IPS DF 6.9 (cell line): ENCODE measurements at places on chromosomes 3 and 15.

DNA sequence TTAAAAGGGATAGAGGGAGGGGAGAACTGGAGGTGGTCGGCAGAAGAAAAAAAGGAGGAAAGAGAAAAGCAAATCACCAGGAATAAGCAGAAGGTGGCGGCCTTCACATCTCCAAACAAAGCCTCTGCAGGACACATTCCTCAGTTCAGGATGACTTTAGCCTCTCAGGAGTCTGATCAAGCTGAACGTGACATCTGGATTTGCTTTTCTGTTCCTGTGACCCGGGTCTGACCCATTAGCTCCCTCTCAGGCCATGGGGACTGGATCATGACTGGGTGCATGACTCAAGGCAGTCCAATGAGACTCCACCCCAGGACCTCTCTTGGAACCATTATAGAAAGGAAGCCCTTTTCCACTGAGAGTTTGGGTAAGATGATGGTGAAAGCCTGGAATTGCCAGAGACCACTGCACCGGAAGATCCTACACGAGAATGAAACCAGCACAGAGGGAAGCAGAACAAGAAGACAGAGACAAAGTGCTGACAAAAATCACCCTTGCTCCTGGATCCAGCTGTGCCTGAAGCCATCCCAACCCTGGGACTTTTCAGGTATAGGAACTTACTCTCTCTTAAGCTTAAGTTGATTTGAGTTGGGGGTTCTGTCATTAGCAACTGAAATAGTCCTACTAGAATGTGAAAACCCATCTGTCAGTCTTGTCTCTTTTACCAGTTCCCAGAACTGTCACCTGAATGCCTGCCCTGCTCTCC, 45.4 kb upstream of the RAD18 start:
- no peak overlapping the region for H3K4me3 ChIP-seq
- H3K36me3 ChIP-seq = peaks cover 3% of the 10 kb centered on the region; the same call in 1 of the 2 replicates
- no peaks in the 10 kb centered on the region for H3K27me3 ChIP-seq

DNA sequence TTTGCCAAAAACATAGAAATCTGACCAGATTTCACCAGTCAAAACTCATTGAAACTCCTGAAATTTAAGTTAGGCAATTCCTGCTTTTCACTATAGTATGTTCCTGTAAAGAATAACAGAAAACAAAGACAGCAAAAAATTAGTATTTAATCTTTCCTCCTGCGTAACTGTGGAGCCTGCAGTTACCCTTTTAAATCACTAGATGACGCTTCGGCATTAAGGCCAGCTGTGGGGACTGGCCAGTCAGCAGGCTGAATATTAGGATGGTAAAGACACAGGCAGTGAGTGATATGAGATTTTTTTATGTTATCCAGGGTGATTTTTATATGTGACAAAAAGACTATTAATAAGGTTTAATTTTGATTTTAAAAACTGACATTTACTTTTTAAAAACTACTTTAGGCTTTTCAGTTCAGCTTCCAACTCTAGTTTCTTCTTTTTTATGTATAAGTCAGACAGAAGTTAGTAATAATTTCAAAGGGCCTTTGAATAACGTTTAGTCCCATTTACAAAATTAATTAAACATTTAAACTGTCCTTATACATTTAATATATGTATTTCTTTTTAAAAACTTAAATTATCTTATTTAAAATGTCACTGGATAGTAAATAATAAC, 165.1 kb downstream of the PPM1L start:
- H3K27ac ChIP-seq = no peak overlapping the region
- H3K27me3 ChIP-seq = no peaks in the 10 kb centered on the region
- no peaks in the 10 kb centered on the region for H3K4me1 ChIP-seq
- H3K36me3 ChIP-seq = no peaks in the 10 kb centered on the region
- no peak overlapping the region for H3K4me3 ChIP-seq

- H3K27me3 ChIP-seq = no peaks in the 10 kb centered on the region
- no peak overlapping the region for H3K4me3 ChIP-seq
- no peak overlapping the region for H3K27ac ChIP-seq
- H3K36me3 ChIP-seq = no peaks in the 10 kb centered on the region
Measured at GRCh38 chr3:42689421-42690014, 4.2 kb downstream of the KLHL40 start.

DNA sequence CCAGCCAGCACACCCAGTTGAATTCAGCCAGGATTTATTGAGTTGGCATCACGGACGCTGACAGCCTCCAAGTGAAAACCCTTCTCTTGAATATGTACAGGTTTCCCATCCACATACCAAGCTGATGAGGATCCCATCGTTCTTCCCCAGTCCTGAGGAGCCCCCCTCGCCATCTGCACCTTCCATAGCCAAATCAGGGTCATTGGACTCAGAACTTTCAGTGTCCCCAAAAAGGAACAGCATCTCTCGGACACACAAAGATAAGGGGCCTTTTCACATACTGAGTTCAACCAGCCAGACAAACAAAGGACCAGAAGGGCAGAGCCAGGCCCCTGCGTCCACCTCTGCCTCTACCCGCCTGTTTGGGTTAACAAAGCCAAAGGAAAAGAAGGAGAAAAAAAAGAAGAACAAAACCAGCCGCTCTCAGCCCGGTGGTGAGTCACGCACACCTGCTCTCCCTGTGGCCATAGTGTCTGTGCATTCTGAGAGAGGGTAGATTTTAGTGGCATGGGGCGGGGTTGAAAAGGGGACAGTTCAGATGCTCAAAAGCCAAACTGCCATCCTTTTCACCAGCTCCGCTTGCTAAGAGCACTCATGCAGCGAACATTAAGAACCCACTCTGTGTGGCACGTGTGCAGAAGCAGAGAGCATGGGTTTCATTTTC, 51.2 kb downstream of the KLHL25 start:
- H3K27ac ChIP-seq = no peak overlapping the region
- H3K4me1 ChIP-seq = peaks cover 3% of the 10 kb centered on the region; the same call in 1 of the 2 replicates
- H3K27me3 ChIP-seq = no peaks in the 10 kb centered on the region

GRCh38 chr3:194989241-194989640, 281.7 kb downstream of the XXYLT1 start:
- peaks cover 2% of the 10 kb centered on the region; the same call in 1 of the 2 replicates for H3K4me1 ChIP-seq
- DNase-seq = no peak
- H3K36me3 ChIP-seq = no peaks in the 10 kb centered on the region
- H3K27me3 ChIP-seq = no peaks in the 10 kb centered on the region

- H3K27ac ChIP-seq = no peak overlapping the region
- no peaks in the 10 kb centered on the region for H3K36me3 ChIP-seq
- H3K4me3 ChIP-seq = no peak overlapping the region
- H3K27me3 ChIP-seq = no peaks in the 10 kb centered on the region
- H3K4me1 ChIP-seq = no peaks in the 10 kb centered on the region; the same call in 1 of the 2 replicates
Measured at GRCh38 chr15:79475306-79475705, 43.2 kb downstream of the MINAR1 start.

DNA sequence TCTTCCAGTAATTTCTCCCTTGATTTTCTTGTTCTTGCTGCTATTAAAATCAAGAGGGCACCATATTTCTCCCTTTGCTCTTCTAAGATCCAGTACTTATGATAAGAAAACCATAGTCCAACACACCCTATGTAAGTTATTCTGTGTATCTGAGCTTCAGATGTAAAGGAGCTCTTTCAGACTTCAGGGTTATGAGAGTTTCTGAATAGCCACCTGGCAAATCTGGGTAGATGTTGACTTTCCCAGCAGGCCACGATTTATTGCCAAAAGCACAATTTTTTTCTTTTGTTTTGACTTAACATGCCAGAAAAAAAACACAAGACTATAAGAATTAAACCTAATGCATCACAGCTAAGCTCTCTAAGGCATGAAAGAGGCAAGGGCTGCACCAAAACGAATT, 1045.0 kb downstream of the FHIT start:
- no peaks in the 10 kb centered on the region for H3K36me3 ChIP-seq
- no peak overlapping the region for H3K4me3 ChIP-seq
- no peak for DNase-seq
- H3K4me1 ChIP-seq = no peaks in the 10 kb centered on the region
- H3K27ac ChIP-seq = no peak overlapping the region
- H3K27me3 ChIP-seq = no peaks in the 10 kb centered on the region

GRCh38 chr3:14716591-14716990, 41.6 kb downstream of the C3orf20 start:
- no peak for DNase-seq
- H3K4me3 ChIP-seq = no peak overlapping the region
- H3K36me3 ChIP-seq = no peaks in the 10 kb centered on the region
- no peaks in the 10 kb centered on the region for H3K4me1 ChIP-seq

GRCh38 chr15:73845507-73845906, 27.9 kb upstream of the TBC1D21 start:
- H3K27ac ChIP-seq = no peak overlapping the region
- no peak overlapping the region for H3K4me3 ChIP-seq
- H3K27me3 ChIP-seq = no peaks in the 10 kb centered on the region
- no peak for DNase-seq
- no peaks in the 10 kb centered on the region for H3K4me1 ChIP-seq

DNA sequence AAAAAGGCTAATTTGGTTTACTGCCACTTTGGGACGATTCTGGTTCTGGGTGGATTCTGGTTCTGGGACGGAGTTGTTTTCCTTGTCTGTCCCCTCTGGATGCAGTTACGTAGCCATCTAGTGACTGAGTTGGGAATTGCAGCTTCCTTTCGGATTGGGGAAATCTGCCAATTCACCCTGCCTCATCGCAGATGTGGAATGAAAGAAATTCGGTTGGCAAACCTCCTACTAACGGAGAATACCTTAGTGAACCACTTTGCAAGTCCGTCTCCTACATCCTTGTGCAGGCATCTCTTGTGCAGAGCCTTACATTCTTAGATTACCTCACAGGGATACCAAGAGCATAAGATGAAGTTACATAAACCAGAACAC, 31.5 kb upstream of the AP4E1 start:
- no peak overlapping the region for H3K27ac ChIP-seq
- no peaks in the 10 kb centered on the region for H3K4me1 ChIP-seq
- no peaks in the 10 kb centered on the region for H3K36me3 ChIP-seq
- no peak overlapping the region for H3K4me3 ChIP-seq
- peak; percentile 91 for DNase-seq
- H3K27me3 ChIP-seq = no peaks in the 10 kb centered on the region

DNA sequence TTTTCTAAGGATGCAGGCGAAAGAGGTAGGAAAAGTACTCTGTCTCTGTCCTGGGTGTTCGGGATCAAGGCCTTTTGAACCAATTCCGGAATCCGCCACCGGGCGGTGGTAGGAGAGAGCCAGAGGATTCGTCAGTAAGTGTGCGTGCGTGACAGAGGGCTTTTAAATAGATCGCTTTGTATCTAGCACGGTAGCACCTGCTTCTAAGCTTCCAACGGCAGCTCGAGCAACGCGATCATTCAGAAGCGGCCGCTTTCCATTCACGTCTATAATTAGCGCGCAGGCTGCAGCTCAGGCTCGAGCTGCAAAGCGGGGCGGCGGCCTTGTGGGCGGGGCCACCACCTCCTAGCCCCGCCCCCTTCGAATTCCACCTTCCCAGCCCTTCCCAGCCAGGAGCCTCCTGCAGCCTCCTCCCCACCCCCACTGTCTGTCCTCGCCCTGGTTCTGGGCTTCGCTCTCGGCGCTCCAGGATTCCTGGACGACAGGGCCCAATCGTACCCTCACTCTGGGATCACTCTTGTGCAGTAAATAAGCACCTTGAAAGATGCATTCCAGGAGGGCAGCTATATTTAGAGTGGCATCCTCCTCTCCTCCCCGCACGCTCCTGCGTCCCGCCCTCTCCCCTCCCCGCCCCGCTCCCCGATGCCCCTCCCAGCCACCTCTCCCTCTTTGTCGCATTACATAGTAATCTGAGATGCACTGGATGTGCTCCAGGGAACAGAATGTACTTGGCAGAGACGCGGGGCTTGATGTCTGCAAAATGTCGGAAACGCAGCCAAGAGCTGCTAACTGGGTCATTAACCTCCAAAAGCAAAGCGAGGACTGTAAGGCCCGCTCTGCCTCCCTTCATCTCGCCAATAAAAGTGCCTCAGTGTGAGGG, 224.1 kb upstream of the TPRG1 start:
- peak; percentile 66 for DNase-seq
- no peak overlapping the region for H3K27ac ChIP-seq
- H3K36me3 ChIP-seq = no peaks in the 10 kb centered on the region
- H3K27me3 ChIP-seq = no peaks in the 10 kb centered on the region

DNA sequence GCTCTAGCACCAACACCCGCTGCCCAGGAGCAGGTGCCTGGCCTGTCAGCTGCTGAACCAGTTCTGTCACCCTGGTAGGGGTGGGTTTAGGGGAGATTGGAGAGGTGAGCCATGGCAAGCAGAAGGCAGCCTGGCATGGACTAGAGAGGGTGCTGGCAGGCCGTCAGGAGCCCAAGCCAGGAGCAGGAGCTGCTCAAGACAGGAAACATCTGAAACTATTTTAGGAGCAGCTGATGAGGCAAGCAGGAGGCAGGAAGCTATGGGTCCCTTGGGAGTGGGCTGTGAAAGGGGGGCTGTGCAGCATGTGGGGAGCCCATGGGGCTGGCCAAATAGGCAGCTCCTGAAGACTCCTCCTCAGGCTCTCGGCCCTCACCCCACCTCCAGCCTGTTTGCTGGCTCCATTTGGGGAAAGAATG, 2.3 kb downstream of the INKA1 start:
- H3K27ac ChIP-seq = no peak overlapping the region
- H3K36me3 ChIP-seq = no peaks in the 10 kb centered on the region
- no peak overlapping the region for H3K4me3 ChIP-seq
- H3K27me3 ChIP-seq = no peaks in the 10 kb centered on the region; the same call in 1 of the 2 replicates
- no peak for DNase-seq
- H3K4me1 ChIP-seq = peaks cover 13% of the 10 kb centered on the region
